ENCODE measurements at places on chromosomes 11 and 22.

- no peak for DNase-seq
These were observed 115.8 kb downstream of the LDLRAD3 start for GRCh38 chr11:36059660-36060059.

DNA sequence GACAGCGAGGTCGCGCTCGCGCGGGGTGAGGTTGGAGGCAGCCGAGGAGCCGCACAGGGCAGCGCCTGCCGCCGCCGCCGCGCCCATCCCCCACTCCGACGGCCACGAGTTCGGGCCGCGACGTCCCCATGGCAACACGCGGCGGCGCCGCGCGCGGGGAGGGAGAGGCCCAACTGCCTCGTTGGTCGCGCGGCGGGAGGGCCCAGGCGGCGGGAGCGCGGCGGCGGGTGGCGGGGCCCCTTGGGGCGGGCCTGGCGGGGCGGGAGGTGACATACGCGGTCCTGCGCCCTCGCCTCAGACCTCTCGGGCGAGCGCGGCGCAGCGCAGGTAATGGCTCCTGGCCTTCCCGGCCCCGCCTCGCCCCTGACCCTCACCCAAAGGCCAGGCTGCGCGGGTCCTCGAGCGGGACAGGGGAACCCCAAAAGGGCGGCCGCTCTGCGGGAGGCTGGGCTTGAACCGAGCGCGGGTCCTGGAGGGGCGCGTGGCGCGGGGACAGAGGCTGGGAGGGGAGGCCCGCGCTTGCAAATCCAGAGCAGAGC is at the start of gene DEUP1:
Gene DEUP1 (plus strand): TSS at position 297 of the 539 bp plus-strand sequence. CDS start 1,518 bp downstream, outside the sequence.
- DNase-seq = no peak

DNA sequence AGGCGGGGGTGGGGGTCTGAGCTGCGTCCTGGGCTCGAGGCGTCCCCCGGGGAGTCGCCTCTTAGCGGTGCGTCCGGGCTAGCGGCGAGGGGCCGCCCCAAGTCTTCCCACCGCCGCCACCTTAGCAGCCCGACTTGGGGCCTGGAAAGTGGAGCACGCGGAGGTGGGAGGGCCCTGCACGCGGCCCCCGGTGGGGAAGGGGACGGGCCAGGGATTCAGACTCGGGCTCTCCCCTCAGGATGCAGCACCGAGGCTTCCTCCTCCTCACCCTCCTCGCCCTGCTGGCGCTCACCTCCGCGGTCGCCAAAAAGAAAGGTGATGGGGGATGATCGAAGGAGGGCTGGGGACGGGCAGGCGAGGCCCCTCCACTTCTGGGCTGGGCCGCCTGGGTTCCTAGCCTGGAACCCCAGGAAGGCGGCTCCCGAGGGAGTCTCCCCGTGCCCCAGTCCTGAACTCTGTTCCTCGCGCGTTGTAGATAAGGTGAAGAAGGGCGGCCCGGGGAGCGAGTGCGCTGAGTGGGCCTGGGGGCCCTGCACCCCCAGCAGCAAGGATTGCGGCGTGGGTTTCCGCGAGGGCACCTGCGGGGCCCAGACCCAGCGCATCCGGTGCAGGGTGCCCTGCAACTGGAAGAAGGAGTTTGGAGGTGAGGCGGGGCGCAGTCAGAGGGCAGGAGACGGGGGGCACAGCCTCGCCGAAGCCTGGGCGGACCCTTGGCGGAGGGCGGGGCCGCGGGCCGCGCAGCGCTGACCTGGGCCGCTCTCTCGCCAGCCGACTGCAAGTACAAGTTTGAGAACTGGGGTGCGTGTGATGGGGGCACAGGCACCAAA is 563 bp downstream of the MDK start:
- no peak for DNase-seq

DNA sequence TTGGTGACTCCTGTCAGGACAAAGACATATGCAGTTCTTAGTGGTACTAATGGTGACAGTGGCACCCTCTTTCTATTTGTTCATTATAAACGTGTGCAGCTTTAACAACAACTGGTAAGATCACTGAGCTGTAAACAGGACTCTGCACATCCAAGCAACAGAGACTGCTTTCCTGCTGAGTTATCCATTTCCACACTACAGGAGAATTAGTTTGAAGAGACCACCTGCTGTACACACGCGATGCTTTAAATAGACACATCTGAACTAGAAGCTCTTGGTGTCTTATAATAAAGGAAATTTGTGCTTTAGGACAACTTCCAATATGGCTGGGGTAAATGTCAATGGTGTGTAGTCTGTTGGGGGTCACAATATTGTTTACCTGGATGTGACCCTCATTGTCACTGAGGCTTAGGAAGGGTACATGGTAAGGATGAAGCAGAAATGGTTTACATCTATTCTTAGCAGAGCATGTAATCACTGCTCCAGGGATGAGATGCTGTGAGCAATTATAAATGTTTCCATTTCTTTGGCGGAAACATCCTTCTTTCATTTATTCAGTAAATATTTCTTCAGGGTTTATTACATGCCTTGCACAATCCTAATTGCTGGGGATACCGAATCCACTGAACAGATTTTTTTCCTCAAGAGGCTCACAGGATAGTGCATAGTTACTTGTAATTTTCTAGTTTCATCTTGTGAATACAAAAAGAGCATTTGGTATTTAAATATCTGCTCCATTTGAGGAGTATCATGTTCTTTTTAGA is 354.0 kb upstream of the CCDC90B start:
- no peak for DNase-seq

GRCh38 chr11:79265756-79266322 is 175.0 kb downstream of the TENM4 start:
- no peak for DNase-seq

GRCh38 chr22:39496131-39496838 is 5.8 kb upstream of the MIEF1 start:
- DNase-seq = peak; percentile 60

DNA sequence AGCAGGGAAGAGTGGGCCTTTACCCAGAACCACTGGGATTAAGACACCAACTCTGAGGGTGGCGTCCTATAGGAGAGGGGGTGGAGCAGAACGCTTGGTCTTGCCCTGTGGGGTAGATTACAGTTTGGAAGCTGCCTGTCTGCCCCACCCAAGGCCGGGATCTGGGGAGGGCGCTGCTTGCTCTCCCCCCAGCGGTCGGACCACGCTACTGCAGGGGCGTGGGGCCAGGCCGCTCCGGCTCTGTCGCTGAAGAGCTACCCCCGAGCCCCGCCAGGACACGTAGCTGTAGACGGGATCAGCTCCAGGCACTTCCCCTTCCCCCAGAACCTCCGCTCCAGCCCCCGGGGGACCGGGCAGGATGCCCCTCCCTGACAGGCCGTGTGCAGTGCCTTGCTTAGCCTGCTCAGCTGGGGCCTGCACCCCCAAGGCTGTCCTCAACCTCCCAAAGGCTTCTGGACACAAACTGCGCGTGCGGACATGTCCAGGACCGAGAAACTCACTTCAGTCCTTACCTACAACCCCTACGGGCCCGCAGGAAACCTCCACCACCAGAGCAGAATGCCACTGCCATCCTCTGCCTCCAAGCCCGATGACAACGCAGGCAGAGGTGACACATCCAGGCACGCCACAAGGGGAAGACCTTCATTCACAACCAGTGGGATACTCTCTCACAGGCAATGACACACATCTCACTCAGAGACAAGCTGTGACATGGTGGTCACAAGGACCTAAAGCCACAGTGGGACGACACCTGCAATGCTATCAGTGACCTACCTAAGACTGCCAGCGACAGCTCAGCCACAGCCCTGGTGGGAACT is 3.6 kb downstream of the AHNAK start:
- DNase-seq = peak; percentile 60

DNA sequence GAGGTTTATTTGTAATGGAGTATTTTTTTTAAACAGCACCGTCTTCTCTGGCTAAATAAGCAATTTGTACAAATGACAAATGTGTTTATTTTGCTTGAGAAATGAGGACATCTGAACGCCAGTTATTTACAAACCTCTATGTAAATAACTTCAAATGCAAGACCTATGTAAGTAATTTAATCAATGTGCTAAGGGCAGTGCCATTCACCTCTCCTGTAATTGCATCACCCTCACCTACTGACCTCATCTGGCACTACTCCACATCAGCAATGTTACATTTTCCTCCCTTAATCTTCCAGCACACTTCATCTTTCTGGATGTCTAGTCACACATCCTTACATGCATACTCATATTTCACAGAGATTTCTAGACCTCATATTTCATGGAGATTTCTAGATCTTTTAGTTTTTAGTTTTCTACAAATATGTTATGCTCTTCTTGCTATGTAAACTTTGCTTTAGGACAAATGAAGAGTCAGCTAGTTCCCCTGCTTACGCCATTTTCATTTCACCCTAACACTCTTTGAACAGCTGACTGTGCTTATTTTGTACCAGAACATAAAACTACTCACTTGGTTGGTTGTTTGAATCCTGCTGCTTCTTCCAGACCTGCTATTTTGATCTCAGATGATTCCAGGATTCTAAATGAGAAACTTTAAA is 238.6 kb downstream of the GRM5 start:
- DNase-seq = no peak

All from naive thymus-derived CD4-positive, alpha-beta T cell (primary cell).